Thoracic aorta endothelial cell (primary cell): ENCODE measurements at places on chromosomes 11 and 22. TPM values are rescaled to one million over a fixed set of nuclear protein-coding genes. Genes with fewer than 3 reads are reported as not detected.

Gene MMP12
- total RNA-seq, result not detected in 2 replicates

Gene GGTLC2
- total RNA-seq, result not detected in 2 replicates

Gene EMID1
- not detected in 2 replicates for total RNA-seq

Gene ACRV1
- not detected in 2 replicates for total RNA-seq
